ENCODE measurements at places on chromosomes 16 and 17. TPM values are rescaled to one million over a fixed set of nuclear protein-coding genes. Genes with fewer than 3 reads are reported as not detected.
A peak's percentile ranks its signal among the peaks of the same experiment; 100 is the strongest.

GRCh38 chr17:3535253-3535995, 22.2 kb downstream of the TRPV3 start:
- no peaks in the 10 kb centered on the region for H3K27me3 ChIP-seq
- peak overlapping the region; percentile 42 for H3K4me3 ChIP-seq
- no peak for DNase-seq
- peak overlapping the region; percentile 63 for H3K27ac ChIP-seq
- peaks cover 10% of the 10 kb centered on the region for H3K4me1 ChIP-seq

DNA sequence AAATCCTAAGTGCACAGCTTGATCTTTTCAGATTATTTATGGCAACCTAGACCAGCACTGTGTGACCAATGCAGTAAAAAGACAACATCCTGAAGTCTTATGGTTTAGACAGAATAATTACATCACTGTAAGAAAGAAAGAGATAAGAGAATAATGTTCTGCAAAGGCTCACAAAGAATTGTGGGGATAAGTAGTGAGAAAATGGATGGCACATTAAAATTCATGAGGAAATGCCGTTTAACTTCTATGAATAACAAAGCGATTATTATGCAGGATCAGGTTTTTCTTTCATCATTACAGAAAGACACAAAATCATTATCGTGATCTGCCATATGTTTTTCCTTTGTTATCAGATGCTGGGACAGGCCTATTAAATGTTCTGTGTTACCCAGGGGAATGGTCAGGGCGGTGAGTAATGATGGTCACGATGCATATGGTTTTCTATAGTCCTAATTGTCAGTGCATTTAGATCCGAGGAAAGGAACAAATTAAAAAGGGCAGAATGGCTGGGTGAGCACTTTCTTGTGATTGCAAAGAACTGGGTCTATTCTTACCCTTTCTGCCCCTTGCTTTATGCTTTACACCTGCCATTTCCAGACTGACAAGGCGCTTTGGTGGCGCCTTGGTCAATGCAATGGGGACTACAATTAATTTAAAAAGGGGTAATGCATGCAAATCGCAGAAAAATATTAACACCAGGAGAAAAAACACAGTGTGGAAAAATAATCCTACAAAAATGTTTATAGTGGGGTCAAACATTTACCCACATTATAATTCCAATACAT, 18.1 kb upstream of the DHX40 start:
- H3K4me1 ChIP-seq = no peaks in the 10 kb centered on the region
- H3K27ac ChIP-seq = no peak overlapping the region
- no peak for DNase-seq
- H3K4me3 ChIP-seq = no peak overlapping the region
- H3K36me3 ChIP-seq = no peaks in the 10 kb centered on the region

GRCh38 chr17:77794846-77795245, 163.7 kb upstream of the TNRC6C start:
- H3K4me1 ChIP-seq = peaks cover 29% of the 10 kb centered on the region
- H3K36me3 ChIP-seq = no peaks in the 10 kb centered on the region
- H3K4me3 ChIP-seq = no peak overlapping the region
- no peak for DNase-seq
- peak overlapping the region; percentile 78 for H3K27ac ChIP-seq

- H3K36me3 ChIP-seq = no peaks in the 10 kb centered on the region
- peaks cover 6% of the 10 kb centered on the region for H3K4me1 ChIP-seq
- DNase-seq = no peak
Observed at GRCh38 chr16:30541502-30542329, 7.1 kb upstream of the ZNF747 start.

DNA sequence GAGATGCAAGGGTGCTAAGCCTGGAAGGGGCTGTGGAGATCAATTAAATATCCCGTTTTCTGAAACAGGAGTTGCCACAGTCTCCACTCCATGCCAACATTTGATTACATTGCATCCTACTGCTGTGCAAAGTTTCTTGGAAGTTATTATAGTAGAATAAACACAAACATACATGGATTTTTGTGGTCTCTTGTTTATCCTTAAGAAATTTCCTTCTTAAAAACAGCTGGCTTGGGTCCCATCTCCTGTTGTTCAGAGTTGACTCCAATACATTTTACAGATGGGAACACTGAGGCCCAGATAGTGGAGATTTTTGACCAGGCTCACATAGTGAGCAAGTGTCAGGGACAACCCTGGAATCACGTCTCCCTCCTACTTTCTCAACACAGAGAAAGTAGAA, 124.0 kb upstream of the ADAMTS18 start:
- H3K4me1 ChIP-seq = no peaks in the 10 kb centered on the region
- H3K36me3 ChIP-seq = no peaks in the 10 kb centered on the region
- H3K27me3 ChIP-seq = no peaks in the 10 kb centered on the region
- H3K4me3 ChIP-seq = no peak overlapping the region
- no peak for DNase-seq

DNA sequence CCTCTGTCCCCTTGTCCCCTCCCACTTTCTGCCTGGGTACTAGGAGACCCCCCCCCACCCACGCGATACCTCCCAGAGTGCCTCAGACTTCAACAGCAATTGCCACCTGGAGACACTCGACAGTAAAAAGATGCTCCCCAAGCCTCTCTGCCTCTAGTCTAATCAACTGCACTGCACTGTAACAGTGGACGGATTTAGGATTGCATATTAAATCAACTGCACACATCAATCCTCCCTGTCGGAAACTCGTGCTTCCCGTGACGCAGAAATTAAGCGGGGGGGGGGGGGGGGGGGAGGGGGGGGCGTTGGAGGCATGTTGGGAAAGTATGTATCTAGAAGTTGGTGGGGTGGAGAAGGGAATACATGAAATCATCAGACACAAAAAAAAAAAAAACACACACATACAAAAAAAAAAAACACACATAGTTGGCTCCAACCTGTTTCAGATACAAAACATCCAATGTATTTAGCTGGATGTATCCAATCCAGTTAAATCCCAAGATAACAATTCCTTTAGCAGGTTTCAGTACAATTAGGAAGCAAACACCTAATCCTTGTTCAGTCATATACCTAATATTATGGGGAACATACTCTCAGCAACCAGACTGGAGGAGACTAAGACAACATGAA, 29.7 kb downstream of the FAM222B start:
- no peaks in the 10 kb centered on the region for H3K27me3 ChIP-seq
- H3K36me3 ChIP-seq = no peaks in the 10 kb centered on the region
- peak overlapping the region; percentile 89 for H3K27ac ChIP-seq
- H3K4me1 ChIP-seq = peaks cover 28% of the 10 kb centered on the region
- DNase-seq = no peak

DNA sequence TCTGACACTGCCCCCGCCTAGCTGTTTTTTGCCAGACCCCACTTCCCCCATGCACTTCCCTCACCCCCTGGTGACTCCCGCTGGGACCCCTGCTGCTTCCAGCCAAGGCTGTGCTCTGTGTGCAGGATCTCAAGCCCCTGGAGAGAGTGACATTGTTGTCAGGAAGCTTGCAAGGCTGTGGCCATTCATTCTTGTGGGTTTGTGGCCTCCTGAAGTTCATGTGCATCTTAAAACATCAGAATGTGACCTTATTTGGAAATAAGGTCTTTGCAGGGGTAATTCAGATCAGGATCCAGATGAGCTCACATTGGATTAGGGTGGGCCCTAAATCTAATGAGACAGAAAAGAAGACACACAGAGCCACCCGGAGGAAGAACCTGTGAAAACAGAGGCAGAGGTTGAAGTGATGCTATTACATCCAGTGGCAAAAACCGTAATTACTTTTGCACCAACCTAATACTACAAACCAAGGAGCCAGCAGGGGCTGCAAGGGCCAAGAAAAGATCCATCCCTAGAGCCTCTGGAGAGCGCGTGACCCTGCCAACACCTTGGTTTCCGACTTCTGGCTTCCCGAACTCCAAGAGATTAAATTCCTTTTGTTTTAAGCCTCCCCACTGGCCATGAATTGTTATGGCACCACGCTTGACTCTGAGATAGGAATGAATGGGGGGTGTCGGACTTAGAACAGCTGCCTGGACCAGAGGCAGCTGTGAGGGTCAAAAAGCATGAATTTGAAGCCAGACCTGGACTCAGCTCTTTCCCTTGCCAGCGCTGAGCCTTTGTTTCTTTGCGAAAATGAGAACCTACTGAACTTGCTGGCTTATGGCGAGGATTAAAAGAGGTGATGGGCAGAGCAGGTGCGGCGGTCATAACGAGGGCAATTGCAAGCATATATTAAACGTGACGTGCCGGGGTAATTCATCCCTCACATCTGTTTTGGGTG, 75.5 kb downstream of the BMERB1 start:
- no peak overlapping the region for H3K4me3 ChIP-seq
- H3K4me1 ChIP-seq = peaks cover 29% of the 10 kb centered on the region
- H3K27me3 ChIP-seq = no peaks in the 10 kb centered on the region
- no peak overlapping the region for H3K27ac ChIP-seq
- H3K36me3 ChIP-seq = no peaks in the 10 kb centered on the region
- DNase-seq = no peak

DNA sequence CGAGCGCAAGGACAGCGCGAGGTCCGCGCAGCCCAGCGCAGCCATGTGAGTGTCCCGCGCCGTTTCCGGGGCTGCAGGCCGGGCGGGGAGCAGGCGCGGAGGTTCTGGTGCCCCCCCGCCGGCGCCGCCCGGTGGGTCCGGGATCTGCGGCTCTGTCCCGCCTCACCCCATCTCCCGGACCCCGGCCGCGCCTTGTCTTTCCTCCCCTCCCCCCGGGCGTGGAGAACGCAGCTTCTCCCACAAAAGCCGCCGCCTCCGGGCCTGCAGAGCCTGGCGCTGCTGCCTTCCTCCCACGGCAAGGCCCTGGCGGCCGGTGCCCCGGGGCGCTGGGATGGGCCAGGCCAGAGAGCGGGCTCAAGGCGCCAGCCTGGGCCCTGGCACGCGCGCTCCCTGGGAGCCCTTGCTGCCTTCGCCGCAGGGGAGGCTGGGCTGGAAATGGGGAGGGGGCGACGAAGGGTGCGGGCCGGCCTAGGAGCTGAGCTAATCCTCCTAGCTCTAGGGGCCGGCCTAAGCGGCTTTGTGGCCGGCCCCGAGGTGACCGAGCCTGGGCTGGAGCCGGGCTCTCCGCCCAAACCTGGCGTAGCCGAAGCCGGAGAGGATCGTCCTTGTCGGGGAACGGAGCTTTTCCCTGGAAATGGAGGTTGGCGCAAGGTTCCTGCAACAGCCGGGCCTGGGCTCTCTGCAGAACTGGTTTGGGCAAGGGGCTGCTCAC, 397 bp downstream of the RIPOR1 start:
- H3K36me3 ChIP-seq = no peaks in the 10 kb centered on the region
- DNase-seq = no peak
- peak overlapping the region; percentile 93 for H3K27ac ChIP-seq
- H3K4me3 ChIP-seq = peak overlapping the region; percentile 88
- H3K4me1 ChIP-seq = peaks cover 49% of the 10 kb centered on the region

- no peak for DNase-seq
- no peaks in the 10 kb centered on the region for H3K36me3 ChIP-seq
Observed at GRCh38 chr16:26269673-26270072, 577.9 kb downstream of the HS3ST4 start.

PRCD gene
- total RNA-seq = 3.7 TPM

MEOX1 gene
- 6.6 TPM for total RNA-seq

CCL4L2 gene
- total RNA-seq = 0.80 TPM

RASL10B gene
- total RNA-seq = 17.9 TPM

All from esophagus muscularis mucosa (tissue), 4 donors.